ENCODE measurements at places on chromosomes 11 and 22.

GRCh38 chr11:46247659-46248058 is 29.8 kb upstream of the CREB3L1 start:
- peak; percentile 76 for DNase-seq

GRCh38 chr11:122344215-122344614 is 228.2 kb upstream of the BLID start:
- no peak for DNase-seq

DNA sequence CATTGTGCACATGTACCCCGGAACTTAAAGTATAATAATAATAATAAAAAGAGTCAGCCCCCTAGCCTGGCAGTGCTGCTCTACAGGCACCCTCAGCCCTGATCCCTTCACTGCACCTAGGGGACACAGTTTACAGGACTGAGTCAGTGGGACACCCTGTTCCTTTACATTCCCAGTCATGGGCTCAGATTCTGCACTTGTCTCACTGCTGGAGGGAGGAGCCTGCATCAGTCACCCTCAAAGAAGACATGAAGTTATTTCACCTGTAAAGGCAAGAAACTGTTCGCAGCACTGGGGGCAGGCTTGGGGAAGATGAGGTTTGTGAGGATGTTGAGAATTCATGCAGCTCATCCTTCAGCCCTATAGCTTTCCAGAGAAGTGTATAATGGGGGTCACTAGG is 50.7 kb upstream of the VPREB1 start:
- no peak for DNase-seq

GRCh38 chr22:44449061-44449682 is 48.9 kb downstream of the RTL6 start:
- DNase-seq = no peak

DNA sequence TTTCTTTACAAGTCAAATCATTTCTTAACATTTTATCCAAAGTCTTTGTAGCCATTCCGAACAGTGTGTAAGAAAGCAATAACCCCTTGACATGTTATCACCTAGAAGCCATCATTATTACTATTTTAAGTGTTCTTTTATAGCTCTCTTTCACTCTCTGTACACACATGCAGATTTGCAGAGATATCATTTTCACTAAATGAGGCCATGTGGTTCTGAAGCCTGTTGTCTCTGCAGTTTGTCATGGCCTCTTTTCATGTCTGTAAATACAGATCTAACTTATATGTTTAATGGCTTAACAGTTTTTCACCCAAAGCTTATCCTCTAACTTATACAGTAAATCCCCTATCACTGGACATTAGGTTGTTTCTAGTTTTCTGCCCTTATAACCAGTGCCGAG is 166.8 kb downstream of the MYO18B start:
- DNase-seq = no peak

GRCh38 chr22:39496131-39496838 is 5.8 kb upstream of the MIEF1 start:
- peak; percentile 43 for DNase-seq

DNA sequence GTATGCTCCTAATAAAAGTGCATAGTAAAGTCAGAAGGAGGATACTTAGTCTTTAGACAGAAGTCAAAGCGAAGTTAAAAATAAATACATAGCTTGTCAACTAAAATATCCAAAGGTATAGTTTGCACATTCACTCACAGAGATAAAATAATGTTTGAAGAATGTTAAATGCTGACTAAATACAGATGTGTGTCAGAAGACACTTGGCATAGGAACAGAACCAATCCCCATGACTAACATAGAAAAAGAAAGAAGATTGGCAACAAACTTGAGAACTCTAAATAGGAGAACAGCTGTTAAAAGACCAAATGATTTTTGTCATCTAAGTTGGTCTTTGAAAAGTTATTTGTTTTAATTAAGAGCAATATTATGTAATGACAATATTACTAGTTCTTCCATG is 1172.1 kb upstream of the RAG2 start:
- DNase-seq = no peak

DNA sequence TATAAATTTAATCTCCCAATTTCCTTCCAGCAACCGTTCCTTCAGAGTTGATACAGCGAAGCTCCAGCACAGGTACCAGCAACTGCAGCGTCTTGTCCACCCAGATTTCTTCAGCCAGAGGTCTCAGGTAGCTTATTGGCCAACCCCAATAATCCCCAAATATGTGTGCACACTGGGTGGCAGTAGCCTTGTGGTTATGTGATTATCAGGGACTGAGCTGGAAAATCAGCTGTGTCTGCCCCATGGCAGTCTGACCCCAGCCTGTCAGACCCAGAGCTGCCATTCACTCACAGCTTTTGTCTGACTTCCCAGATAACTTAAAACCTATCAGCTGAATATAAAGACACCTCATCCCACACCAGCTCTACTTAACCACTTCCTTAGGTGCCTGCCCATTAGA is 2.0 kb downstream of the HSCB start:
- no peak for DNase-seq

GRCh38 chr11:61626580-61627380 is 45.9 kb upstream of the SYT7 start:
- peak; percentile 91 for DNase-seq

DNA sequence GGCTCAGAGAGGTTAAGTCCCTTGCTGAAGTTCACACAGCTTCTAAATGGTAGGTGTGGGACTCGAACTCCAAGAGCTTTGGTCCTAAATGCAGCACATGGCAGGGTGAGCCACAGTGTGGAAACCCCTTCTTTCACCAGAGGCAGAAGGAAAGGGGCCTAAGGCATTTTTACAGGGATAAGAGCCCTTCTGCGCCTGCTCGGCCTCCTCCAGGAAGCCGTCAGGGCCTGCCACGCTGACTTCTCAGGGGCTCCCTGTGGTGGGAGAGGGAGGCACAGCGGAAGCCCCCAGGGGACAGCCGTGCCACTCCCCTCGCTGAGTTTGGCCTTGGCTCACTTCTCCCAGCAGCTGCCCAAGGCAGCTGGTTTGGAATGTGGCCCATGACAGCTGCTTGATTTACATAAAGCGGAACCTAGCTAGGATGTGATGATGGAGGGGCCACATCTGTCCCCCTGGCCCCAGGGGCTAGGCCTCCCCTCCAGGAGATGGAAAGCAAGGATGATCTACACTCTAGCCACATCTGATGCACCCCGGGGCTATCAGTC is 35.4 kb downstream of the CD82 start:
- no peak for DNase-seq

DNA sequence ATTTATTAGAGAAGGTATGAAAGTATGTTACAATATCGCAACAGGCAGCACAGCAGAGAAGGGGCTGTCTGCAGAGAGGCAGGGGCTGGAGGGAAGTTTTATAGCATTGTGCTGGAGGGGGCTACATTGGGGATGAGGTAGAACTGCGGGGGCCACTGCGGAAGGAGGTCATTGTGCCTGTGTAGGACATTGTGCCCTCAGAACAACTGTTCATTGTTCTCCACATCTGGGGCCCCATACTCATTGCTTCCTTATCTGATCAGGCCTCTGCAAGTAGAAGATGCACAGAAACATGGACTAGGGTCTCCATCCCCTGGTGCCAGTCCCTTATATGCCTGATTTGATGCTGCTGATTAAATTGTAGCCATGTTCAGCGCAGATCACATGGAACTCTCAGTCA is 12.1 kb downstream of the NADSYN1 start:
- DNase-seq = no peak

GRCh38 chr22:20578707-20579106 is 71.3 kb downstream of the MED15 start:
- DNase-seq = no peak

- no peak for DNase-seq
Measured at GRCh38 chr22:46027211-46028105, 50.5 kb upstream of the WNT7B start.

DNA sequence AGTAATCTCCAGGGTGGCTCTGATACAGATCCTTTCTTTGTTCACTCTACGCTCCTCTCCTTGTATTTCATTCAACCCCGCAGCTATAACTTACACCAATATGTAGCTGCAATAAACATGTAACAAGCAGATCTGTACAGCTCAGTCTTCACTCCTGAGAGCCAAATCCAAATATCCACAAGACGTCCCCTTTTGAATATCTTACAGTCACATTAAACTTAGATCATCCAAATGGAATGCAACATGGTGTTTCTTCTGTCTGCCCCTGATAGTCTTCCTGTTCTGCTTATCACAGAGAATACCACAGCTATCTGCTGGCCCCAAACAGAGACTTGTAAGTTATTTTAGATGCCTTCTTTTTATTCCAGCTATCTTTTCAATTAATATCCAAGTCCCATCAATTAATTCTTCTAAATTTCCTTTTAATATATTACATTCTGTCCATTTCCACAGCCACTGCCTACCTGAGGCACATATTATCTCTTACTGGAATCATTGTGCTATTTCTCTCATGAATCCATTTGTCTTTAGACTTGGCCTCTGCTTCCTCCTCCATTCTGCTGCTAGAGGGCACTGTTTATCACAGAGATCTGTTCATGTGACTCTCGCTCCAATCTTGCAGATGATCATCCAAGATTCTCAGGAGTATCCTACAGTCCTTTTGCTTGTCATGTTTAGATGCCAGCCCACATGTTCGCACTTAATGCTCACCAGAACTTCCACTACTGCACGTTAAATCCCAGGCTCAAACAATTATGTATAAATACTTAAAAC is 908.6 kb downstream of the NTM start:
- no peak for DNase-seq

GRCh38 chr22:26770624-26771023 is 113.2 kb downstream of the MIAT start:
- no peak for DNase-seq

GRCh38 chr11:528815-529727 is 6.3 kb downstream of the HRAS start:
- no peak for DNase-seq

GRCh38 chr11:124339396-124340141 is 19.6 kb upstream of the OR8D2 start:
- no peak for DNase-seq

- DNase-seq = no peak
Measured at GRCh38 chr11:33892906-33893594, 1.2 kb upstream of the LMO2 start.

DNA sequence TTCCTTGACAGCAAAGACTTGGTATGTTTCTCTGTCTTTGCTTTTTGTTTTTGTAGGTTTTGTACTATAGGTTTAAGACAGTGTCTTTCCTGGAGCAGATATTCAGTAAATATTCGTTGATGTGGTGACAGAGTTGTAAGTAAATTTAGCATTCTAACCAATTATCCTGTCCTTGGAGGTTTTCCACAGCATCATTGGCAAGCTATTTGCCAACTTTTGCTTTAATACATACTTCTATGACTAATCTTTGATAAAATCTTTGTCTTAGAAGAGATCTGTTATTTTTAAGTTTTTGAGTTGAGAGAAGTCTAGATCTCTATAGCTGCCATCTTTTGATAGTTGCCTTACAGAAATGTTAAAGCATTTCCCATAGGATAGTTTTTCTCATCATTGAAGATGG is 3.8 kb downstream of the USP47 start:
- no peak for DNase-seq

DNA sequence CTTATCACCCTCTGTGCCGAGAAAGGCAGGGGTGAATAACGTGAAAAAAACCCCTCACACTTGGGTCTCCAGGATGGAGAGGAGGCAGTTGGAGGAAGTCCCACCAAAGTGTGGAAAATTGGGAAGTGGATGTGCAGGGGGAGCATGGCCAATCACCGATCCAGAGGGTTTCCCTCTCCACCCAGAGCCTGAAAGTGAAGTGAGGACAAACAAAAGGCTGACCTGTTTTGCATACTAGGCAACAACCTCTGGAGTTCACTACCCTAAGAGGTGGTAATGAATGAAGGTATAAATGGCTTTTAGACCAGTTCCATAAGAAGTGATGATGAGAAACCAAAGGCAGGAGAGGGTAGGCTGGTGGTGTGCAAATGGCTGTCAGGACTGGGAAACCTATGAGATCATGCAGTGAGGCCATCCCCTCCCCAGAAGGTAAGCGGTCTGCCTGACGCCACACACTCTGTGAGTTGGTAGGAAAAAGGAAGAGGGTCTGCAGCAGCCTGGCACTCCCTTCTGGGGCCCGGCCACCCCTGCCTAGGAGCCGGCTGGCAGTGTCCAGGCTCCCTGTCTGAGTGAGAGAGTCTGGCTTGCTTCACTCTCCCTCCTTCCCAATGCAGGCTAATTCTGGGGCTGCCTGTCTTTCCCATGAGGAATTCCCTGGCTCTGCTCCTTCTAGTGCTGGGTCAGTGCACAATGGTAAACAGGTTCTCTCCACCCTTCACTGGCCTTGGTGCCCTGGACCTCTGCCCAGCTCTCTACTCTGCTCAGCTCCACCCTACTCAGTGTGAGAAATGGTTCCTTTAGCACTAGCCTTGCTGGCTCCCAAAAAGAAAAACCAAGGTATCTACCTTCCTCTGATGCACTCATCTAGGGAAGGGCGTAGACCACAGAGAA is 15.6 kb downstream of the TBC1D10A start:
- DNase-seq = no peak

GRCh38 chr22:25095869-25096268 is 103.8 kb upstream of the CRYBB3 start:
- DNase-seq = no peak

GRCh38 chr22:33303099-33303498 is 244.9 kb upstream of the SYN3 start:
- DNase-seq = no peak

- DNase-seq = no peak
Measured at GRCh38 chr11:72333661-72334060, 89.7 kb upstream of the PHOX2A start.

GRCh38 chr11:25902476-25902875 is 429.5 kb upstream of the ANO3 start:
- no peak for DNase-seq

GRCh38 chr11:2219318-2220017 is 47.9 kb upstream of the TH start:
- no peak for DNase-seq

DNA sequence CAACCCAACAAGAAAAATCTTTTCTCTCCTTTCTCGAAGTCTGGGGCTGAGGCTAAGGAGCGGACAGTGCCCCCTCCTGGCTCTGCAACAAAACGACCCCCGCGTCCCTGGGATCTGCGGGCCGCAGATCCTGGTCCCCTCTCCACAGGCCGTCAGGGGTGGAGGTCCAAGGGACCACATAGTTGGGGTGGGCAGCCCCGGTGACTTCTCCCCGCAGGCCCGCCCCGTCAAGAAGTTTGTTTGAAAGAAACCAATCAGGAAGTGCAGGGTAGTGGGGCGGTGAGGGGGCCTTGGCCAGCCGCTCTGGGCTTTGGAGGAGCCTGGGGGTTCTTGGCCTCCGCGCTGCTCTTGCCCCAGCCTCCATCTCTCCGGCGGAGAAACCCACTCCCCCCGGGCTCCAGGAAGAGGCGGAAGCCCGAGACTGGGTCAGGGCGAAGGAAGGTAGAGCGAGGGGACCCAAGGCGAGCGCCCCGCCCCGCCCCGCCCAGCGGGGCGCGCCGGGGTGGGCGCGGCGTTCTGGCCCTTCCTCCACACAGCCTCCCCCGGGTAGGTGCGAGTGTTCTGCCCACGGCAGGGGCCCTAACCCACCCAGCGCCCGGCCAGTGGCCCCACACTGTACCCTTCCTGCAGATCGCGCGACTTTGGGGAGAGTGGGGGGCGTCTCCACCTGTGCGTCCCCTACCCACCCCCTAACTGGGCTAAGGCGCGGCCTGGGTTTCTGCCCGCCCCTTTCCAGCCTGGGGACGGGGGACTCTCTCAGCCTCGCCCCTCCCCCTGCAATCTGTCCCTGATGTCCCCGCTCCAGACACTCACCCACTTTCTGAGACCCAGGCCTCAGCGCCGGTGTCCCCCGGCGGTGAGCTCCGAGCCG is 1.3 kb downstream of the TP53I11 start:
- no peak for DNase-seq

All from DMS153 (cell line).